Aorta (tissue), 5 donors: ENCODE measurements at places on chromosomes 5 and 9. TPM values are rescaled to one million over a fixed set of nuclear protein-coding genes. Genes with fewer than 3 reads are reported as not detected.

Gene PCDHA10
- total RNA-seq, result 0.69 TPM

Gene STOML2
- 47.2 TPM for total RNA-seq

Gene GARIN3
- not detected for total RNA-seq

Gene DBH
- not detected for total RNA-seq

Gene MED7
- total RNA-seq, result 10.5 TPM

Gene NDFIP1
- total RNA-seq, result 93.7 TPM

Gene C5orf52
- not detected for total RNA-seq

Gene SMARCA2
- total RNA-seq, result 206 TPM

Gene PTPN3
- total RNA-seq, result 22.9 TPM

Gene AK8
- 0.71 TPM for total RNA-seq

Gene PRR16
- 10.5 TPM for total RNA-seq

Gene SPINK6
- not detected for total RNA-seq

Gene LMX1B
- total RNA-seq, result 1.6 TPM

Gene ALDH1A1
- 107 TPM for total RNA-seq

Gene GABRA1
- total RNA-seq, result not detected

Gene HRH2
- total RNA-seq, result 15.3 TPM

Gene TRPM3
- total RNA-seq, result 1.5 TPM

Gene ENTREP1
- 5.7 TPM for total RNA-seq

Gene DPYSL3
- total RNA-seq, result 288 TPM

Gene C6
- total RNA-seq, result 3.0 TPM

Gene TXN
- 104 TPM for total RNA-seq

Gene GPR151
- 0.10 TPM for total RNA-seq

Gene SLC36A2
- not detected for total RNA-seq

Gene TAF11L10
- not detected for total RNA-seq

Gene PDE8B
- total RNA-seq, result 25.5 TPM

Gene ARRDC1
- total RNA-seq, result 35.6 TPM

Gene IRX2
- 0.27 TPM for total RNA-seq

Gene PTPRD
- 92.0 TPM for total RNA-seq

Gene FST
- 6.1 TPM for total RNA-seq

Gene SH2D3C
- total RNA-seq, result 34.8 TPM
